ENCODE measurements at places on chromosomes 5 and 9. TPM values are rescaled to one million over a fixed set of nuclear protein-coding genes. Genes with fewer than 3 reads are reported as not detected.

The IFNA2 gene
- not detected for polyA plus RNA-seq

The SLC24A2 gene
- not detected for polyA plus RNA-seq

The HRH2 gene
- not detected for polyA plus RNA-seq

The TMC1 gene
- polyA plus RNA-seq: not detected

The RASGRF2 gene
- polyA plus RNA-seq: 0.18 TPM

The HINT1 gene
- polyA plus RNA-seq: 705 TPM

Data from GM12878 (cell line).